ENCODE measurements at places on chromosomes 6 and 20.

DNA sequence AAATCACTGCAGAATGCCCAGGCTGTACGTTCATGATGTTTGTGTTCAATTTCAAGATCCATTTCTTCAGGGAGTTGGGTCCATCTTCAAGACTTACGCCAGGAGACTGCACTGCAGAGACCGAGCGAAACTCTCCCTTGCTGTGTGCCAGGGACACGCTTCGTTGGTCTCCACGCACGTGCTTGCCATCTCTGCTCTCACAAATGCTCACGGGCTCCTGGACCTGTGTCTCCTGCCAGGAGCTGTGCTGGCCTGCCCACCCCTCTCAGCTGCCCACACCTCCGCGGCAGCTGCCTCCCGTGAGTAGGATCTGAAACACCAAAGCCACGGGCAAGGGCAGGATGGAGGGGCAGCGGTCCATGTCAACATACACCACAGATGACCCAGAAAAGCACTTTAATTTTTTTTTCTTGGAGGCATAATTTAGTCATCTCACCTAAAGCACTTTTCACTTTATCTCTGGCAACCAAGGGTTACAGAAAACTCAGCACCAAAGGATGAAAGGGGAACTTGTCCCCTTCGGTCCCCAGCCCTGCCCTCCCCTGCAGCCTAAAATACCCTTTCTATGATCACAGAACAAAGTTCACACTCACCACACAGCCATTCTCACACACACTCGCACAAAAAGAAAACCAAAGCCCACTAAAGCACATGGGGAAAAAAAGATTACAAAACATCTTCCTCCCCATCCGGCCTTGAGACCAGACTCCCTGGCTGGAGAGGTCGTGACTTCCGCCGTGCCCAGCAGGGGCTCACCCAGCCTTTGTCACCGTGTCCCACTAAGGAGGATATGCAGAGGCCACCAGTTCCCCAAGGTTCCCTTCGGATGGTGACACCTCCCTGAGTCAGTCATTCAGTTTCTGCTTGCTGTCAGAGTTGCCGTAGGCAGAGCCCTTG, 137.9 kb downstream of the AGPAT4 start:
- DNase-seq = no peak

DNA sequence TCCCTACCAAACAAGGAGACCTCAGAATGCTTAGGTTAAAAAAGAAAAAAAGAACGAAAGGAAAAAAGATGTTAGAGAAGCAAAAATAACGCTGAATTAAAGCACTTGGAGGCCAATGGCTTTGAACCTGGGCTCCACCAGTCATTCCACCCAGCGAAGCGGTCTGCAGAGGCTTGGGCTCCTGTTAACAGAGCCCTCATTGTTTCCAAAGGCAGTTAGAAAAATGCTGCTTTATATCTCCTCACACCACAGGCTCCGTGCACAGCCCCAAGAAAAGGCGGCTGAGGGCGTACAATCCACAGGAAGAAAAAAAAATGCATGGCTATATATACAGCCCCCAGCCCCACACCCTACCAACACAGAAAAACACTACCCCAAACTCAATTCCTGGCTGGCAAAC, 255.9 kb downstream of the FOXC1 start:
- no peak for DNase-seq

DNA sequence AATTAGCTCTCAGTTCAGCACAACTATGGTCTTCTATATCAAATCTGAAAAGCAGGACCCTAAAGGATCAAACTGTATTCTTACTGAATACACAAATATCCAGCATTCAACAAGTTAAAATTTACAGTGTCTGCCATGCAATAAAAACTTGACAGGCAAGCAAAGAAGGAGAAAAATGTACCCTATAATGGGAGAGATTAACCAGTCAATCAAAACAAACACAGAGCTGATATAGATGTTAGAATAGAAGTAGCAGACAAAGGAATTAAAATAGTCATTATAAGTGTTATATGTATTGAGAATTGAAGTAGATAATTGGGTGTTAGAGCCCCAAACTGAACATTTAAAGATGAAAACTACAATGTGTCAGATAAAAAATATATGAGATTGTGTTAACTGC, 914.9 kb downstream of the EPHA7 start:
- DNase-seq = no peak

DNA sequence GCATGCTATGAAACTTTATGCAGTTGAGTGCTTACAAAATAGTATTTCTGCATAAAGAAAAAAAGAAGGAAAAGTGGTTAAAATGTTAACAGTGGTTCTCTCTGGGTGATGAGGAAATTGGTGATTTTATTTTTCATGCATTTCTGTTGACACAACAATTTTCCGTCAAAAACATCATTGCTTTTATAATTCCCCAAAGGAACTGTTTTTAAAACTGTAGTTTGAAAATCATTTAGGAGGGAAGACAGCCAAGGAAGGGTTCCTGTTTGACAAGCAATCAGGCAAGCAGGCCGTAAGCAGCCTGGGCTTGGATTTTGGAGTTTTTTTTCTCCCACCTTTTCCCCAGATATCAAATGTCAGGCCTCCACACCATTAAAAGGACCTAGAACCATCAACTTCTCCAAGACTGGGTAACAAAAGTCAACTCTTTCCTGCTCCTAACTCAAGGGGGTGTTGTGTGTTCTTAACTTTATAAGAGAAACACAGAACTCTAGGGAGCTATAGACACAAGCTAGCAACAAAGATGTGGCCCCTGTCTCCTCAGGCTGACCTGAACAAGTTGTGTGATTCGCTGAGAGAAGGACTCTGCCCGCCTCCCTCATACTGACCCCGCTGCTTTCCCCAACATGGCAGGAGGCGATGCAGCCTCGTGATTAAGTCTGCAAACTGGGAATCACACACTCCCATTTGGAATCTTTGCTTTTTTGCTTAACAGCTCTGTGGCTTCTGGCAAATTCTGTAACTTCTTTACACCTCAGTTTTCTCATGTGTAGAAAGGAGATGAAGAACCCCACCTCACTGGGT, 146.6 kb downstream of the BCAS1 start:
- DNase-seq = no peak

DNA sequence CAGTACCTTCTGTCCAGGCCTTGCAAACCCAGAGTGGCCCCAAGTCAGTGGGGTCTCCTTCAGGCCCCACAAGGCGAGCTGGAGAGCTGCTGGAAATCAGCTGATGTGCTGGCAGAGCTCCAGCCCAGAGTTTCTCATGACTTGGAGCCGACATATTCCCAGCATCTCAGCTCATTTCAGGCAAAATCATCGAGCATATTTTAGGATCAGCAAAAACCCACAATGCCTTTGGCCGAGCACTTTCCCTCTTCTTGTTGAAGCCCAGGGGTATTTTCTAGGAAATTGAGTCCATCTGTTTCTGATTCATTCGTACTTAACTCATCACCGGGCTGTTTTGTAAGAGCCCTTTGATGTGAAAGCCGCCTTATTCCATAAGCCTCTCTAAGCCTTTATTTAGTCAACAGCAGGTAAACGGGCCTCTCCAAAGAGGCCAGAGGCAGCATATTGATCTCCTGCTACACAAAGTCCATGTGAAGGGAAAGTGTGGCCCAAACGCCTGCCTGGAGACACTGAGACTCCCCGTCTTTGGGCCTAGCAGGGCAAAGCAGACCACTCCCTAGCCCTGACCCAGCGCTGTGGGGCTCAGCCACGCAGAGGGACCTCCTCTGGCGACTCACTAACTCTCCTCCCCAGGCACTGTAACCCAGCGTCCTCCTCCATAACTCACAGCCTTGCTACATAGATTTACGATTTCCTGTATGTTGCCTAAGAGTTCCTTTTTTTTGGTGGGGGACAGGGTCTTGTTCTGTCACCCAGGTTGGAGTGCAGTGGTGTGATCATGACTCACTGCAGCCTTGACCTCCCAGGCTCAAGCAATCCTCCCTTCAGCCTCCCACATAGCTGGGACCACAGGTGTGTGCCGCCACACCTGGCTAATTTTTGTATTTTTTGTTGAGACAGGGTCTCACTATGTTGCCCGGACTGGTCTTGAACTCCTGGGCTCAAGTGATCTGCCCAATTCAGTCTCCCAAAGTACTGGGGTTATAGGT, 12.1 kb upstream of the C20orf203 start:
- DNase-seq = peak; percentile 88

DNA sequence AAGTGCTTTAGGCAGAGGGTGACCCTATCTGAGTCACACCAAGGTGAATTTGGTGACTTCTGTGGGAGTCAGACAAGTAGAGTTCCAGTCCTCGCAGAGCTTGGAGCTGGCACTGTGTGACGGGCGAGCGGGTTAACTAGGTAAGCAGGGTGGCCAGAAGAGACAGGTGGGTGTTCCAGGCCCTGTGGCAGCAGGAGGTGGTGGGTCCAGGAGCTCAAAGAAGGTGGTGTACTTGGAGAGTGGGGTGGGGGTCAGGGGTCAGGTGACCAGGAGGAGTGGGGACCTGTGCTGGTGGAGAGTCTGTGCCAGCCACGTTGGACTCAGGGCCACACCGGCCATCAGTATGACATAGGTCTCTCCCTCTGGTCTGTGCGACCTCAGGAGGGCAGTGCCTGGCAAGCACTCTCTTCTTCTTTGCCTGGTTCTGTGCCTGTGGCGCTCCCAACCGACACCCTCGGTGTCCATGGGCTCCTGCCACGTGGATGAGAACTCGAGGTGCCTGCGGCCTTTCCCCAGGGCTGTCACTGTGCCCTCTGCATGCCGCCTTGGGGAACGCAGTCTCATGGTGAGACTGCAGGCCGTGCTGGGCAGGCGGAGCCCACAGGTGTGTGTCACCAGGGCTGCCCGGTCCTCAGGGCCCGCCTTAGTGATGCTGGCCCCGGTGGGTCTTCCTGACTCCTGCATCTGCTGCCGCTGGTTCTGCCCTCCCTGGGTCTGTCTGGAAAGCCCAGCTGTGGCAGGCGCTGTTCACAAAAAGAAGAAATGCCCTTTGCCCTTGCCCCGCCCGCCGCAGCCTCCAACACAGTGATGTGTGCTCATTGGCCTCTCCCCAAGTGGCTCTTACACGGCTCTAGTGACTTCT, 1.6 kb downstream of the MRGBP start:
- DNase-seq = no peak

GRCh38 chr6:7786214-7786661, 60.3 kb downstream of the BMP6 start:
- no peak for DNase-seq

DNA sequence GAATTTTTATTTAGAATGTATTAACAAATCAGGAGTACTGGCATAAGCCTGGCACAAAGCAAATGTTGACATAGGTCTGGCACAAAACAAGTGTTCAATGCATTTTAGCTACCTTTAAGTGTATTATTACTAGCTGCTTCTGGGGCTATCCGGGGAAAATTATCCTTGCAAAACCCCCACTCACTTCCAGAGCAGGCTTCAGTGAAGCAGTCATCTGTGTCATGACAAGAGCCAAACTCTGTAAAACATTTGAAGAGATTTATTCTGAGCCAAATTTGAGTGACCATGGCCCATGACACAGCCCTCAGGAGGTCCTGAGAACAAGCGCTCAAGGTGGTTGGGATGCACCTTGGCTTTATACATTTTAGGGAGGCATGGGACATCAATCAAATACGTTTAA, 6.4 kb upstream of the TRIM38 start:
- DNase-seq = no peak

GRCh38 chr6:170162011-170162774, 128.7 kb downstream of the DLL1 start:
- DNase-seq = no peak

DNA sequence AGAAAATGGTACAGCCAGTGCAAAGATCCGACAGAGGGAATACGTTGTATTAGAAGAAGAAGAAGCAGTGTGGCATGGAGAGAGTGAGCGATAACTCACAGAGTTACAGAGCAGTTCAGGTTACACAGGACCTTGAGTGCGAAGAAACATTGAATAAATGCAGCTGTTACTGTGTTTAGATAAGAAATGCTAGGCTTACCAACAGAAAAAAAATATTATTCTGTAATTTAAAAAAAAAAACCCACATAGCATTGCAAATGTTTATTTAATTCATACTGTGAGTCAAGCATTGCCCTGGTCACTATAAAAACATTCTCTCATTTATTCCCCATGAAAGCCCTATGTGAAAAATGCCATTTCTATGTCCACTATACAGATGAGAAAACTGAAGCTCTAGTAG, 373.4 kb upstream of the EPHA7 start:
- no peak for DNase-seq

DNA sequence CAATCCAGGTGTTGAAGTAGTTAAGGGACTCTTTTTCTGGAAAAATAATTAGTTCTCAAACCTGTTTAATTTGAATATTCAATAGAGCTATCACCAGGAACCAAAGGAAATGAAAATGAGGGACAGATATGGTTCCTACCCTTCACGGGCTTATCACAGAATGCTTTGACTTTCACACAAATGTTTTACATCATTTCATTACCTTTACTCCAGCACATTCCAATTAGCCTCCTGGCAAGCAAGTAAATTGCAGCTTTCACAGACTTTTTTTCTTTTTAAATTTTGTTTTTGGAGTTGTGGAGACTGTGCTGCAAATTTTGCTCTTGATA, 35.2 kb downstream of the PLEKHG1 start:
- no peak for DNase-seq

DNA sequence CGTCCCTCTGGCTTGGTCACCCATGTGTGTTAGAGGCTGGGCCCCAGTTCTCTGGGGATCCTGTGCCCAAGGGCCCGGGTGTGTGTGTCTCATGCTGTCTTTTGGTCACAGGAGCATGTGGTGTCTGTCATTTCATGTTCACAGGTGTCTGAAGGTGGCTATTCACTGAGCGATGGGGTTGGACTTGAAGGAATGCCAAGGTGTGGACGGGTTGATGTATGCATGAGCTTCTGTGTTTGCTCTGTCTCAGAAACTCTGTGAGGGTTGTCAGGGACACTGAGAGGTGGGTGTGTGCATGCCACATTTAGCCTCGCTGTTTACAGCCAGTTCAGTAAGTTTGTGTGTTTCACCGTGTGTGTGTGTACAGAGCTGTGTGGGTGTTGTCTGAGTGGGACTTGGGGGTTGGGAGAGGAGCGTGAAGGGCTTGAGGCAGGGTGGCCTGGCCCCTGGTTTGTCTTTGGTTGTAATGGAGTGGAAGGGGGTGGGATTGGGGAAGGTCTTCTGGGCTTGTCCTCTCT, 1.2 kb downstream of the DDR1 start:
- no peak for DNase-seq

DNA sequence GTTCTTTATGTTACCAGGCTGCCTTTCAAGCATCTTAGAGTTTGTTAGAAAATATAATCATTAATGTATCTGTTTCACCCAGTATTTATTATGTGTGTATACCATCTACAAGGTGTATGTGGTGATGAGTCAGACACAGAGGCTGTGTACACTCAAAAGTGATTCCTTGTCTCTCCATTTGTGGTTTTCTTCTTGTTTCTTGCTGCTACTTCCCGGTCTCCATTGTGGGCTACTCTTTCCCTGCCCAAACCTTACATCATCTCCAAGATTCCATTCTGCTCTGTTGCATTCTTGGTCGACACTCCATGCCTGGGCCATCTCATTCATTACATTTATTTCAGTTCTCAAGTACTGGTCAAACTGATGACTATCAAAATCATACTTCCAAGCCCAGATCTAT, 182.2 kb upstream of the STXBP5 start:
- no peak for DNase-seq

GRCh38 chr6:76771059-76771634, 692.1 kb downstream of the HTR1B start:
- no peak for DNase-seq

DNA sequence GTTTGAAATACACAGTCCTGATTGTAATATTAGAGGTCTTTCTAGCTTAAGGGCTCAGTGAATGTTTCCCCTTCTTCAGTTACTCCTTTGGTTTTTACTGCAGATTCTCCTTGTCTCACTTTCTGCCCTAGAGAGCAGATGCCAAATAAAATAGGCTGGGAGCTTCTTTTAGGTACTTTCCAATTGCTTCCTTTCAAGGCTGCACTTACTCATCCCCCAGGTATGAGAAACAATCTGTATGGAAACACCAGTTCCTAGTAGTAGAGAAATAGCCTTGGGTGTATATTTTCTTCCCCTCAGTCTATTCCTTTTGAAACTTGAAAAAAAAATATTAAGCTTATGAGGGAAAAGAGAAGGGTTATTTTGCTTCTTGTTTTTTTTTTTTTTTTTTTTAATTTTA, 139.7 kb downstream of the PAK5 start:
- DNase-seq = no peak

Measured in GM04504 (cell line).